ENCODE measurements at places on chromosomes 4 and X. TPM values are rescaled to one million over a fixed set of nuclear protein-coding genes. Genes with fewer than 3 reads are reported as not detected.
A peak's percentile ranks its signal among the peaks of the same experiment; 100 is the strongest.

GRCh38 chrX:119885554-119886428 is 9.9 kb upstream of the AKAP14 start:
- no peak overlapping the region for H3K27ac ChIP-seq
- peak overlapping the region; percentile 41 for H3K4me3 ChIP-seq
- DNase-seq = no peak
- H3K4me1 ChIP-seq = peaks cover 7% of the 10 kb centered on the region
- no peaks in the 10 kb centered on the region for H3K36me3 ChIP-seq
- H3K27me3 ChIP-seq = no peaks in the 10 kb centered on the region

GRCh38 chrX:72057331-72057730 is 74.4 kb downstream of the RTL5 start:
- no peaks in the 10 kb centered on the region for H3K36me3 ChIP-seq
- H3K27ac ChIP-seq = no peak overlapping the region
- no peaks in the 10 kb centered on the region for H3K4me1 ChIP-seq
- no peak overlapping the region for H3K4me3 ChIP-seq
- H3K27me3 ChIP-seq = no peaks in the 10 kb centered on the region

GRCh38 chr4:3286335-3287175 is 6.3 kb upstream of the RGS12 start:
- no peaks in the 10 kb centered on the region for H3K36me3 ChIP-seq
- no peak overlapping the region for H3K4me3 ChIP-seq
- no peak for DNase-seq
- peaks cover 7% of the 10 kb centered on the region for H3K27me3 ChIP-seq

DNA sequence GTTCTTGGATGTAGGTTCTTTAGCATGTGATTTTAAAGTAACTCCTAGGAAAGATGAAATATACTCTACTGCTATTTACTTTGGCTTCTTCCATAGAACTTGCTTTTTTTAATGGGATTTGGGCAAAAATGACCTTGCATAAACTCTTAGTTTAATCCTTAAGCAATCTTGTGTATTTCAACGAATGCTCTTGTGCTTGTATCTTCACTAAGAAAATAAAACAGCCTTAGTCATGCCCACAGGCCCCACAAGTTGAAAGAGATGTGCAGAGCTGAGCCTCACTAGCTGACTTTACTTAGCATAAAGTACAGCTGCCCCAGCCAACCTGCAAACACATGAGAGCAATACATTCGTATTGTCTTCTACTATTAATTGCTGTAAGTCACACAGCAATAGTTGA is 1609.2 kb downstream of the STIM2 start:
- no peaks in the 10 kb centered on the region for H3K27me3 ChIP-seq
- H3K27ac ChIP-seq = no peak overlapping the region
- no peaks in the 10 kb centered on the region for H3K4me1 ChIP-seq
- no peaks in the 10 kb centered on the region for H3K36me3 ChIP-seq
- DNase-seq = no peak

- H3K27ac ChIP-seq = no peak overlapping the region
- H3K36me3 ChIP-seq = no peaks in the 10 kb centered on the region
- DNase-seq = no peak
- no peak overlapping the region for H3K4me3 ChIP-seq
Measured at GRCh38 chr4:94714365-94715160, 43.2 kb upstream of the BMPR1B start.

DNA sequence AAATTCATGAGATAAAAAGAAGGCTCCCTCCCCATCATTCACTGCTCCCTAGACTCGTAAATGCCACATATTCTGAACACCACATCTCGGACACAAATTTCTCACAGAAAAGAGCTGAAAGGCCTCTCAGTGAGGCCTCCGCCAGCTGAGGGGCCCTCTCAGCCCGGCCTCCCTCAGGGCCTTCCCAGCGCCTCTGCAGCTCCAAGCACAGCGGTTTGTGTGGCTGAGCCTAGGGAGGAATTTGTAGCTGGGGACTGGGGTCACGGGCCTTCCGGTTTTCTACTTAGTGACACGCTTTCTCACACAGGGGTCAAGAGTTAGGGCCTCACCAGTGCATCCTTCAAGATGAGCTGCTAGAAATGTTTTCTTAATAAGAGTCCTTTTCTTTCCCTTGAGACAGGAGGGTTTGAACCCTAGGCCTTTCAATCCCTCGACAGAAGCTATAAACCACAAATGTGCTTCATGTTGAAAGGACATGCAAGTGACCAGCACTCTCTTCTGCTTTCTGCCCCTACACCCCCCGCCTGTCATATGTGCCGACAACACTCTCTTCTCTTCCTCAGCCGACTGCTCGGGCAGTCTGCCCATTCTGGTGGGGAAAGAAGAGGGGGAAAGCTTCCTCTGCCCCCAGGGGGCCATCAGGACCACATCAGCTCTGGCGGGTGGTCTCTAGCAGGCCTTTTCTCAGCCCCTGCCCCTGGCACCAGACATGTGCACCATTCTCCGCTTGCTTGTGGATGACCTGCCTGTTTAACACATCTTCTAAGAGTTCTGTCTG is 104.9 kb downstream of the CHIC2 start:
- H3K27ac ChIP-seq = no peak overlapping the region
- DNase-seq = no peak
- H3K27me3 ChIP-seq = no peaks in the 10 kb centered on the region
- no peak overlapping the region for H3K4me3 ChIP-seq
- H3K4me1 ChIP-seq = no peaks in the 10 kb centered on the region
- no peaks in the 10 kb centered on the region for H3K36me3 ChIP-seq

GRCh38 chrX:147875866-147876596 is 35.7 kb upstream of the FMR1 start:
- no peaks in the 10 kb centered on the region for H3K4me1 ChIP-seq
- DNase-seq = no peak
- no peak overlapping the region for H3K4me3 ChIP-seq
- H3K27me3 ChIP-seq = no peaks in the 10 kb centered on the region
- H3K27ac ChIP-seq = no peak overlapping the region

- H3K27ac ChIP-seq = no peak overlapping the region
- no peak for DNase-seq
- H3K27me3 ChIP-seq = no peaks in the 10 kb centered on the region
- no peak overlapping the region for H3K4me3 ChIP-seq
- no peaks in the 10 kb centered on the region for H3K36me3 ChIP-seq
Measured at GRCh38 chr4:85028910-85029309, 62.4 kb upstream of the WDFY3 start.

The PFKFB1 gene
- 0.69 TPM for total RNA-seq

The SCRG1 gene
- not detected for total RNA-seq

The FGFBP2 gene
- total RNA-seq = 3.5 TPM

The VCX2 gene
- total RNA-seq = not detected

The PLK4 gene
- 29.1 TPM for total RNA-seq

The SMARCA1 gene
- 0.11 TPM for total RNA-seq

The SOX3 gene
- not detected for total RNA-seq

The NAA10 gene
- total RNA-seq = 162 TPM

The ESX1 gene
- total RNA-seq = not detected

The NDST4 gene
- not detected for total RNA-seq

The TMSB15B gene
- total RNA-seq = 6.2 TPM

Measured in CD8-positive, alpha-beta memory T cell (primary cell).